ENCODE measurements at places on chromosomes 12 and 14. TPM values are rescaled to one million over a fixed set of nuclear protein-coding genes. Genes with fewer than 3 reads are reported as not detected.

OR10P1 gene
- total RNA-seq, result not detected

REM2 gene
- total RNA-seq, result 1.3 TPM

LRRC9 gene
- not detected for total RNA-seq

SLCO1B1 gene
- not detected for total RNA-seq

GPR84 gene
- total RNA-seq, result 2.1 TPM

SRRM4 gene
- total RNA-seq, result 0.03 TPM

RNF212B gene
- total RNA-seq, result not detected

GPR162 gene
- 19.6 TPM for total RNA-seq

TOMM20L gene
- not detected for total RNA-seq

CDH24 gene
- total RNA-seq, result 3.0 TPM

SERPINA3 gene
- 50.7 TPM for total RNA-seq

SPIC gene
- not detected for total RNA-seq

MANSC4 gene
- total RNA-seq, result not detected

AHSA1 gene
- 49.5 TPM for total RNA-seq

ARHGEF25 gene
- 6.6 TPM for total RNA-seq

PLA2G1B gene
- 67.3 TPM for total RNA-seq

TMEM229B gene
- 3.1 TPM for total RNA-seq

FGD4 gene
- total RNA-seq, result 44.0 TPM

CD163L1 gene
- total RNA-seq, result 4.3 TPM

TAS2R19 gene
- 5.8 TPM for total RNA-seq

ZDHHC22 gene
- total RNA-seq, result not detected

FBXL14 gene
- 9.4 TPM for total RNA-seq

HOXC12 gene
- not detected for total RNA-seq

SOX5 gene
- 17.1 TPM for total RNA-seq

NTN4 gene
- 74.1 TPM for total RNA-seq

CISTR gene
- total RNA-seq, result not detected

TMEM63C gene
- 0.15 TPM for total RNA-seq

CFAP251 gene
- 6.9 TPM for total RNA-seq

PNMA1 gene
- 15.4 TPM for total RNA-seq

PPP1R1A gene
- total RNA-seq, result 0.30 TPM

TAMALIN gene
- total RNA-seq, result 61.8 TPM

SLC17A8 gene
- 0.49 TPM for total RNA-seq

KLHDC1 gene
- 11.1 TPM for total RNA-seq

KRT82 gene
- total RNA-seq, result not detected

PTGER2 gene
- total RNA-seq, result 9.8 TPM

NGB gene
- not detected for total RNA-seq

DBX2 gene
- not detected for total RNA-seq

SLIRP gene
- total RNA-seq, result 104 TPM

FAM181A gene
- total RNA-seq, result 13.4 TPM

LMNTD1 gene
- 17.8 TPM for total RNA-seq

FOXN4 gene
- not detected for total RNA-seq

ASIC1 gene
- 1.4 TPM for total RNA-seq

OR6C65 gene
- total RNA-seq, result not detected

BICD1 gene
- total RNA-seq, result 44.0 TPM

AMIGO2 gene
- 20.8 TPM for total RNA-seq

ENDOU gene
- not detected for total RNA-seq

PELI2 gene
- total RNA-seq, result 21.0 TPM

SYT10 gene
- total RNA-seq, result 0.47 TPM

NID2 gene
- total RNA-seq, result 16.0 TPM

KIF26A gene
- total RNA-seq, result 2.4 TPM

KCNC2 gene
- total RNA-seq, result not detected

CCDC38 gene
- total RNA-seq, result not detected

STAC3 gene
- total RNA-seq, result 10.5 TPM

ATL1 gene
- total RNA-seq, result 1.3 TPM

RGS6 gene
- total RNA-seq, result 2.2 TPM

DPY19L2 gene
- 4.0 TPM for total RNA-seq

CCDC197 gene
- not detected for total RNA-seq

SNAPC1 gene
- 4.2 TPM for total RNA-seq

Data from upper lobe of left lung (tissue), 6 donors.